ENCODE measurements at places on chromosomes 13 and 19.

DNA sequence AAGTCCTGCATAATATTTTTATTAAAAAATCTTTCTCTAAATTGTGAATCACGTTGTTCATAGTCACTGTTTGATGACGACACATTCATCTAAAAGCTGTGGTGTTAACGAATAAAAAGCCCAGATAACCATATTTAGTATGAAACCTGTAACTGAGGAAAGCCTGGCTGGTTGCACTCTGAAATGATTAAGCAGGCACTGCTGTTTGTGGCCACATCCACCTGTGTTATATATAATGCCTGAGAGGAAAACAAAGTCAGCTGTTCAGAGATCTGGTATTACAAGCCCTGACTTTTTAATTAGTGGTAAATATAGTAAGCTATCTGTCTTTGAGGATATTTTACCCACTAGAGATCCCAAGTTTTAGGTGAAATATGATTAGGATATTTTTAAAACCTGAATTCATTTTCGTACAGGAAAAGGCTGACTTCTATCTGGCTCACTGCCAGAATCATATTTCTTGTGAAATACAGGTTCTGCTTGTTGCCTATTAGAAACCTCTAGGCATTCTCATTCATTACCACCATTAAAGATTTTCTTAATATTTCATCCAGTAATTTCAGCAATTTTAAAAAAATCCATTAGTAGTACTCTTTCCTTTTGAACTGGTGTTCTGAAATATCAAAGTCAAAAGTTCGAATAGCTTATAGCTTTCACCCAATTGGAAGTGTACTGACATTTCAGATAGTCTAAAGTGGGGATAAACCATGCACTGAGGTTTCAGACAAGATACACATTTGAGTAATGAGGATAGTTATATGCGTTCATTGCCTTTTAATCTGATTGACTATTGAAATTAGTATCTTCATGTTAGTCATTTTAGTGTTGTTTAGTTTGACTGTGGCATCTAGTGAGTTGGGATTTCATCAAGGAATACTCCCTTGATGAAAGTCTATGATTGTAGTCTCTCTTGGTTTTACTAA lies 79.7 kb downstream of the LMO7 start:
- no peak for DNase-seq

GRCh38 chr13:62635161-62635560 lies 1219.5 kb upstream of the PCDH20 start:
- DNase-seq, result no peak

DNA sequence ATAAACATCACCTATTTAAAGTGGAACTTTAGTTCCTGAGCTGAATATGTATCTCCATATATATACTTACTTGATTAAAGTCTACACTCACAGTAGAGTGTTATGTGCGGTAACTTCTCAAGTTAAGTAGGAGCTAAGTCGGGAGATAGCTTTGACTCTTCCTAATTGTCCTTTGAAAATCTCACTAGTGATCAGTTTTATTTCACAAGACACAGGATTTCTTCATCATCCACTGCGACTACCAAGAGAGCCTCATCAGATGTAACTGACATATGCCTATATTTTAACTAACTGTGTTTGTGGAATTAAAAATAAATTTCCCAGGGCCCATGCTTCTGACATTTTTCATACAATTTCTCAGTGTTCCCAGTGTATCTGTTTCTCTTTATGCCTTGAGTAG lies 1664.0 kb downstream of the EFNB2 start:
- DNase-seq, result no peak

DNA sequence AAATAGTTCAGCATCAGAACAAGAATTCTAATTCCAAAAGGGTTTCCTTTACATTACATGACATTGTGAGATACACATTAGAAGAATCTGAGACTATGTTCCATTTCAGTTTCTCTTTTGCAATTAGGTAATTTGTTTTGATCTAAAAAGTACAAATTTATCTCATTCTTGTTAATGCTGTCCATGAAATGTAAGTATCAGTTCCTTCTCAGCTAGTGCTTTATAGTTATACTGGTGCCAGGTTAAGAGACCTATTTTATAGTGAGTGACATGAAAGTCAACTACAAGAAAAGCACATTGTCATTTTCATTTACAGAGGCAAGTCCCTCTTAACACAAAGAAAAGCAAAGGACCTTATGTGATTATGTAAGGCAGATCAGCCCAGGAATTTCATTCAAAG lies 43.9 kb downstream of the RCBTB2 start:
- no peak for DNase-seq

- no peak for DNase-seq
Measured at GRCh38 chr13:104357672-104358354, 1291.6 kb upstream of the SLC10A2 start.

DNA sequence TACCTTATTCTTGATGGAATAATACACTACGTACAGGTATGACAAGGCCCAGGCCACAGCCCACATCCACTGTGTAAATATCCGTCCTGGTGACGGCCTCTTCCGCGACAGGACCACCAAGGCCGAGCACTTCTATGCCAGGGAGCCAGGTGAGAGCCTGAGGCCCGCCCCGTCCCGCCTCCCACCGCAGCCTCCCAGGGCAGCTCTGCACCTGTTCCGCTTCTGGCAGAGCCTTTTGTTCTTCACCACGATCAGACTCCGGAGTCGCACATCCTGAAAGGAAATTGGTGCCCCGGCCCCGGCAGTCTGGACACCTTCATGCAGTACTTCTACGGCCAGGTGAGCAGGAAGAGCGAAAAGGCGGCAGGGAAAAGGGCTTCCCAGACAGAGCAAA lies 10.6 kb upstream of the ZNF358 start:
- DNase-seq, result no peak

GRCh38 chr13:29496241-29496712 lies 99.2 kb downstream of the SLC7A1 start:
- DNase-seq, result no peak

All from renal pelvis (tissue), 12 donors.